ENCODE measurements at places on chromosomes 1 and 21. TPM values are rescaled to one million over a fixed set of nuclear protein-coding genes. Genes with fewer than 3 reads are reported as not detected.

DNA sequence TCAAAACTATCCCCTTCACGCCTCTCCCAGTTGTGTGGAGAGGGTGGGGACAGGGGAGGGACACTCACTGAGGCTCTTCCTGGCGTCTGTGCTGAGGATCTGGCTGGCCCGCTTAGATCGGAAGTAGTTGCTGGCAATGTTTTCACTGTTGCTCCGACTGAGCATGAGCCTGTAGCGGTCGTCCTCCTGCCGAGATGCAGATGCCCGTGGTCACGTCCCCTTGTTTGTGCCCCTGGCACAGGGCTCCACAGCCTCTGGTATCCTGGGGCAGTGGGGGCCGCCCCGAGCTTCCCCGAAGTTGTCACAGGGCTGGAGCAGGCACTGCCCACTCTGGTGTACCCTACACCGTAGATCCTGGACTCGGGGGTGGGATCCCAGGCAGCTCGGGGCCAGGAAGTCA lies 5.0 kb upstream of the DDOST start:
- no peak for DNase-seq

TRIM33 gene
- 46.6 TPM for total RNA-seq

DNA sequence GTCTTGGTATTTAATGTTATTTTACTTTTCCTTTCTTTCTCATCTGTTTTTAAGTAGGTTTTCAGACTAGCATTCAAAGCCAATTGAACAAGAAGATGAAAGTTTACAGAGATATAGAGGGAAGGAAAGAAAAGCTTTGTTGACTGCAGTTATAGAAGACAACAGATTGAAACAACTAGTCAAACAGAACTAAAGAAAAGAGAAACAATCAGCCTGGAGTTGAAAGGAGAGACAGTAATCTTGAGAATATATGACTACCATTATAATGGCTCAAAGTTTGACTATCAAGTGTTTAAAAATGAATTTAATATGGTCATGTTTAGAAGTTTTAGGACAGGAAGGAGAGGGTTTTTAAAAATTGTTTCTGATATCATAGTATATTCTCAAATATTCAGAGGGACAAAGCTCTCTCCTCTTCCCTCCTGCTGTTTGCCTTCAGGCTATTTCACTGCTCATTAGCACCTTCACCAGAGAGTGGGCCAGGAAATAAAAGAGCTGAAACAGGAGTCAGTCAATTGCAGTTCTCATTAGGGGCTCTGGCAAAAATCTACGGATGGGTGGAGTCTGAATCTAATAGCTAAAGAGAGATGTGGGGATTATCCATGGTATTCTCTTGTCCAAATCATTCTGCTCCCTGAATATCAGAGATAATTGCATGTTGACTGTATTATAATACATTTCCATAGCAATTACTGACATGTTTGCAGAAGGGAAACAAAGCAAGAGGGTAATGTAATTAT lies 577.8 kb downstream of the BRINP3 start:
- peak; percentile 61 for DNase-seq

DNA sequence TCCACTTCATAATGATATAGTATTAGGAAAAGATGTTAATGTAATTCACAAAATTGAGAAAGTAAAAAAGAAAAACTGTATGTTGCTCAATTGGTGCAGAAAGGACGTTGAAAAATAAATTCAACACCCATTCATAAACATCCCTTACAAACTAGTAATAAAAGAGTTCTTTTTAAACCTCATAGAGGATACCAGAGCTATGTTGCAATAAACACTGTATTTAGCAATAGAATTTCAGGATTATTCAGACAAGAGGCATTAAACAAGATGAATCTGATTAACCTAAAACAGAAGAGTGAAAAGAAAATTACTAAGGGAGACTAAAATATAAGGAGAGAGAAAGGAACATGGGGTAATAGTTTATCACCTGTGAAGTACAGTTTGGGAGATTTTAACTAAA lies 154.8 kb downstream of the NTPCR start:
- DNase-seq, result no peak

DNA sequence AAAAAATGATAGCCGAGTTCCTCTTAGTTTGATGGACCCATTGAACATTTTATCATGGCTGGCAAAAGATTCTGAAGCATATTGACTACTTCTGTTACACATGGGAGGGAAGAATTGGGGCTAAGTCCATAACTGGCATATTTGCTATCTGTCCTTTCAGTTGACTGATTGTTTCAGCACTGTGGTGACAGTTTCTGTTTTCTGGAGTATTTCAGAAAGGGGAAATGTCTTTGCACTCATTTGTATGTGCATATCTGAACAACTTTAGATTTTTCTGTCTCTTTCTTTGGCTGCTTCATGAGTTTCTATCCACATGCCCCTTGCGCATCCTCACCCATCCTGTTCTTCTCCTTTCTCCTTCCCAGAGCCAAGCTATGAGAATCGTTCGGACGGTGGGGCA lies 33.2 kb downstream of the SPATA46 start:
- no peak for DNase-seq

- DNase-seq, result no peak
Observed at GRCh38 chr1:186620566-186621350, 59.5 kb downstream of the PTGS2 start.

GRCh38 chr1:169426174-169426705 lies 1.0 kb downstream of the CCDC181 start:
- no peak for DNase-seq

ILDR2 gene
- 2.4 TPM for total RNA-seq

S100B gene
- total RNA-seq, result 1.5 TPM

KCNE2 gene
- total RNA-seq, result 0.28 TPM

SLAMF1 gene
- total RNA-seq, result not detected

DNA sequence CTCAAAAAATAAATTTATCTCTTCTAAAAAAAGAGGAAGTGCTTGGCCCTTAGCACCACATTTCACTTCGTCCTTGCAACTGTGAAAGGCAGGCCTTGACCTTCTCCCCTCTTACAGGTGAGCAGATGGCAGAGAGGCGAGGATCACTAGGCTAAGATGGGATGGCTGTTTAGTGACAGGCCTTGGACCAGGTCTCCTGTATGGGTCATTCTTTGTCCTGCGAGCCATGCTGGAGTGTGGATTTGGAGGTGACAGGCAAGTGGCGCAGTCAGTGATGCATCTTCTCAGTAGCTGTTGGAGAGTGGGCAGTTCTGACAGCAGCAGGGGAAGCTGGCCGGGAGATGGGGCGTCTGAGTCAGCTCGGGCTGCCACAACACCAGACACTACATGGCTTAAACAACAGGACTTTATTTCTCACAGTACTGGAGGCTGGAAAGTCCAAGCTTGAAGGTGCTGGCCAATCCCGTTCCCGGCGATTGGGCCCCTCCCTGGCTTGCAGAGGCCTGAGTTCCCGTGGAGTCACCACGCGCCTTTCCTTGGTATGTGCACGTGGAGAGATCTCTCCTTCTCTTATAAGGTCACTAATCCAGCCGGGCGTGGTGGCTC lies 16.5 kb downstream of the SLC27A3 start:
- no peak for DNase-seq

TMPRSS3 gene
- total RNA-seq, result not detected

- no peak for DNase-seq
Observed at GRCh38 chr1:17318262-17318661, 10.3 kb downstream of the PADI4 start.

- no peak for DNase-seq
Observed at GRCh38 chr1:95806171-95806570, 572.2 kb downstream of the RWDD3 start.

- peak; percentile 68 for DNase-seq
Observed at GRCh38 chr21:44267655-44268142, 6.0 kb upstream of the DNMT3L start.

GRCh38 chr1:243991650-243992049 lies 59.4 kb upstream of the ZBTB18 start:
- DNase-seq, result no peak

Measured in GM23338 (cell line).